ENCODE measurements at places on chromosomes 12 and 14. TPM values are rescaled to one million over a fixed set of nuclear protein-coding genes. Genes with fewer than 3 reads are reported as not detected.

CD163L1 gene
- total RNA-seq, result 1.6 TPM

KERA gene
- not detected for total RNA-seq

CD4 gene
- total RNA-seq, result 4.2 TPM

ZNF384 gene
- total RNA-seq, result 42.7 TPM

AMIGO2 gene
- 3.3 TPM for total RNA-seq

CDKL1 gene
- total RNA-seq, result 5.0 TPM

GPD1 gene
- 37.2 TPM for total RNA-seq

FBLN5 gene
- 128 TPM for total RNA-seq

TSFM gene
- total RNA-seq, result 41.6 TPM

GRCh38 chr12:13362260-13362841 is 165.8 kb downstream of the EMP1 start:
- DNase-seq, result no peak

DNA sequence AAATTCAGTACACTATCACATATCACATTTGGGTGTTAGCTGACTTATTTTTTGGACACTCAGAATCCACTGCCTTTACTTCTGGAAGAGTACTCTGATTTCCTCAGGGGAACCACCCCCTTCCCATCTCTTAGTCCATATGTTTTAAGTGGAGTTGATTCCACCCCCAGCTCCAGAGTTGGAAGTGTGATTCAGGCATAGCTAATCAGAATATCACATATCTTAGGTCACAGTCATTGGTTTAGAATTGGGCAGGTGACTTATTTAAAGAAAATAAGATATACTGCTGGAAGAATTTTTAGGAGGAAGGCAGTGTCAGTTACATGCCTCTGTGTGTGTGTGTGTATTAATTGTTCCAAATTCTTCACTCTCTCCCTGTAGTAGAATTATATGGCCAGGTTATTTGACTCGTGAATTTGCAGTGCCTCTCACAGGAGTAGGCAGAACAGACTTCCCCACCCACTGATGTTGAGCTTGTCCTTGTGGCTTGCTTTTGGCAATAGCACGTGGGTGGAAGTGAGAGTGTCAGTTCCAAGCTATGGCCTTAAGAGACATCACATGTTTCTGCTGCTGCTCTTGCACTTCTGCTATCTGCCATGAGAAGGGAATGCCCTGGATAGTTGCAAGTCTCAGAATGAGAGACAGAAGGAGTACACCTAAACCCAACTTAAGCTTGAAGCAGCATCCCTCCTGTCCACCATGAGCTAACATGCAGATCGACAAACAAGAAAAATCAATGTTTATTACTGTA is 6.4 kb upstream of the GAS2L3 start:
- DNase-seq, result peak; percentile 41

GRCh38 chr12:52058631-52059361 is 7.6 kb downstream of the NR4A1 start:
- no peak for DNase-seq

GRCh38 chr14:73173092-73173735 is 36.9 kb downstream of the PSEN1 start:
- DNase-seq, result no peak

- DNase-seq, result no peak
Observed at GRCh38 chr14:99681101-99681831, 2.8 kb upstream of the CYP46A1 start.

- DNase-seq, result no peak
Observed at GRCh38 chr14:103767336-103767894, 51.8 kb downstream of the ZFYVE21 start.

GRCh38 chr12:115543269-115543668 is 734.2 kb downstream of the MED13L start:
- no peak for DNase-seq

- no peak for DNase-seq
Observed at GRCh38 chr12:30622509-30622908, 73.2 kb downstream of the IPO8 start.

- no peak for DNase-seq
Observed at GRCh38 chr12:111174251-111174960, 194.5 kb downstream of the PHETA1 start.

DNA sequence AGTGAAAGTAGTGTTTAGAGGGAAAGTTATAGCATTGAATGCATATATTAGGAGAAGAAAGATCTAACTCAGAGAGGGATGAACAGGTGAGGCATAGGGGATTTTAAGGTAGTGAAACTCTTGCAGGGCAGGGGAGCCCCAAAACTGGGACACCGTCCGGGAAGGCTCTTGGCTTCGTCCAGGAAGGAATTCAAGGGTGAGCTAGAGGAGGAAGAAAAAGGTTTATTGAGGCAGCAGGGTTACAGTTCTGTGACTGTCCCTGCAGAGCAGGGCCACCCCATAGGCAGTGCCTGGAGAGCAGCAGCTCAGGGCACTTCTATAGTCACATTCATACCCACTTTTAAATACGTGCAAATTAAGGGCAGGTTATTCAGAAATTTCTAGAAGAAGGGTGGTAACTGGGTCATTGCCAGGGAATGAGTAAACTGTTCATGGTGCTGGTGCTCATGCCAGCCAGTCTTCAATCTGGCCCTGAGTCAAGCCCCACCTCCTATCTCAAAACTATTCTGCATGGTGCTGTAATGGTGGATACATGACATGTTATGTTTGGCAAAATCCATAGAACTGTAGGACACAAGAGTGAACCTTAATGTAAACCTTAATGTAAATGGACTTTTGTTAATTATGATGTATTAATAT is 1.2 kb upstream of the OAS1 start:
- no peak for DNase-seq

DNA sequence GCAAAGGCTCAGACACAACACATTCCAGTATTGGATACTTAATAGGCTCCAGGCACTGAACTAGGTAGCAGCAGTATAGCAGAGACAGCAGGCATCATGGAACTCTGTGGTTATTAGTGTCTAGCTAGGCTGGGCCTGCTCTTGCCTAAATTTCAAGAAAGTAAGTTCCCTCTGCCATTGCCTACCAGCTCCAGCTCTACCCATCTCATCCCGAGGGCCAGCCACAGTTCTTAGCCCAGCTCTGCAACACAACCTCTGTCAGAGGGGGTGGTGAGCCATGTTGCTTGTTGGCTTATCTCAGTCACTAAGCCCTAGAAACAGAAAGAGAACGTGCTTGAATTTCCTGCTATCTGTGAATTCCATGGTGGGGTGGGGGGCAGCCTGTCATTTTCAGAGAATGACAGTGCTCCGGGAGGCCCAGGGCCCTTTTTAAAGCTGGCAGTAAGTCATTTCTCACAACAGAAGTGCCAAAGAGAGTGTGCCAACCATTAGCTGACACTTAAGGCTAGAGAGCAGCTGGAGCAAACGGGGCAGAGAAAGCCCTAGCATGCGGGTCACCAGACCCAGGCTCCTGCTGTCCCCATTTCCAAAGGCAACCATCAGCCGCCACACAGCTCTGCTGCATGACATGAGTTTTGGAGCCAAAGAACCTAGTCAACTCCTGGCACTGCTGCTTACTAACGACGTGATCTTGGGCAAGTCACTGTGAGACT is 105.9 kb downstream of the PRMT8 start:
- DNase-seq, result no peak

- no peak for DNase-seq
Observed at GRCh38 chr14:100150932-100151587, 8.4 kb downstream of the DEGS2 start.

DNA sequence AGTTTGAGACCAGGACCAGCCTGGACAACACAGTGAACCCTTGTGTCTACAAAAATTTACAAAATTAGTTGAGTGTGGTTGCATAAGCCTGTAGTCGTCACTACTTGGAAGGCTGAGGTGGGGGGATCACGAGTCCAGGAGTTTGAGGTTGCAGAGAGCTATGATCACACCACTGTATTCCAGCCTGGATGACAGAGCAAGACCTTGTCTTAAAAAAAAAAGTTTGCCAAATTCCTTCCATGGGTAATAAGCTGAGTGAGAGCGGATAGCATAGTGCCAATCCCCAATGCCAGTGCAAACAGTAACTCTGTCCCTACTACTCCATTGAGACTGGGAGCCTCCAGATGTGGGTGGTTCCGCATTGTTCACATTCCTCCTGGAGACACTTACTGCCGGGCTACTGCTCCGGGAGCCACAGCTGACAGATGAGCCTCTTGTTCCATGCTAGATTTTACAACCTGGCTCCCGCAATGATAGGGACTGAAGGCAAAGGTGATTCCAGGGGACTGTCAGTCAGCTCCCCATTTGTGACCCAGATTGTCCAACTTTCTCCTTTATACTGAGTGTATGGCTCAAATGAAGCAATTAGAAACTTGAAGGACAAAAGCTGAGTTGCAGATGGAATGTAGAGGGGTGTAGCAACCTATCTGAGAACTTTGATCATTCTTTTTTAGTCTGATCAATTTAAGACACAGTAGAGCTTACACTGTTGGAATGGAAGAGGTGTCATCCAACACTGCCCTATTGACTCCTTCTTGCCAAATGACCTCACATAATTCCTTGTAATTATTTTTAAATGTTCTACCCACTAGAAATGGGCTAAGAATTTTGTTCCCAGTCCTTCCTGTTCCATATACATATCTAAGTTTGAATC is 13.4 kb upstream of the FRMD6 start:
- DNase-seq, result no peak

- DNase-seq, result no peak
Observed at GRCh38 chr12:80154261-80154660, 54.9 kb downstream of the OTOGL start.

DNA sequence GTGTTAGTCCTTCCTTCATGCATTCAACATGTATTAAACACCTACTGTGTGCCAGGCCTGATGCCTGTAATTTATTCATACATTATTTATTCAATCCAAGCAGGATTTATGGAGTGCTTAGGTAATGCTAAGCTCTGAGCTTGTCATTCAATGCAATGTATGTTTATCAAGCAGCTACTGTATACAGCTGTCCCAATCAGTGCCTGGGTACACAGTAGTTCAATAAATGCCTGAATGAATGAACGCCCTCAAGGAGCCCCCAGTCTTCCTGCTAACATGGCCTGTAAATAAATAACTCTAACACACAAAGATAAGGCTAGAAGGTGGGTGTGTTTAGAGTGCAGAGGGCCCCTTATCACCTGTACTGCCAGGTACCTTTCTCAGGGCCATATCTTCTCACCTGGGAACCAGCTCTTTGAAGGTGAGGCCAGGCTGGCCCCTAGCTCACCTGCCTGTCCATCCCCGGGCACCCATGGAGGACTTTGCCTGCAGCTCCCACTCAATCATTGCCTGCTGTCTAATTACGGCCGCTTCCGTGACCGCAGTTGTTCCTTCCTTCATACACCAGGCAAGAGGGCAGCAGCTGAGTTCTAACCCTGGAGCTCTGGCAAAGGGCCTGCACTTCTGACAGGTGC is 20.0 kb upstream of the KDM2B start:
- no peak for DNase-seq

DNA sequence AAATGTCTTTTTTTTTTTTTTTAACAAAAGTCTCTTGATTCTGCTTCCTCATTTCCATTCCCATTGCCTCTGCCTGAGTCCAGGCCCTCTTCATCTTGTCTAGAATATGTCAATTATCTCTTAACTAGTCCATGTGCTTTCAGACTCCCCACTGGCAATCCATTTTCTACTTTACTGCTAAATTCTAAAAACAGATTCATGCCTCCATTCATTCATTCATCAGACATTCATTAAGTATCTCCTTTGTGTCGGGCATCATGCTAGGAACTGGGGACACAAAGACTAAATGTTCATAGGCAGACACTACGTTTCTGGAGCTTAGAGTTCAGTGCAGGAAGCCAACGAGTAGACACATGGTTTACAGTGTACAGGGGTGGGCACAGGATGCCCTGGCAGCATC is 9.6 kb upstream of the NEDD1 start:
- no peak for DNase-seq

DNA sequence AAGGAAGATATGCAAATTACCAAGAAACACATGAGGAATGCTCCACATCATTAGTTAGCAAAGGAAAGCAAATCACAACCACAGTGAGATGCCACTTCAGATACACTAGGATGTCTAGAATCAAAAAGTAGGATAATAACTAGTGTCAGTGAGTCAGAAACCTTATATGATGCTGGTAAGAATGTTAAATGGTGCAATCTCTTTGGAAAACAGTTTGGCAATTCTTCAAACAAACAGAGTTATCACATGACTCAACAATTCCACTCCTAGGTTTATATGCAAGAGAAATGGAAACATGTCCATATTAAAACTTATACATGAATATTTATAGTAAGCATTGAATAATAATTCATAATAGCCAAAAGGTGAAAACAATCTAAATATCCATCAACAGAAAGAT is 220.9 kb downstream of the FOXG1 start:
- no peak for DNase-seq

- DNase-seq, result no peak
Observed at GRCh38 chr12:39587225-39587624, 32.4 kb downstream of the ABCD2 start.

DNA sequence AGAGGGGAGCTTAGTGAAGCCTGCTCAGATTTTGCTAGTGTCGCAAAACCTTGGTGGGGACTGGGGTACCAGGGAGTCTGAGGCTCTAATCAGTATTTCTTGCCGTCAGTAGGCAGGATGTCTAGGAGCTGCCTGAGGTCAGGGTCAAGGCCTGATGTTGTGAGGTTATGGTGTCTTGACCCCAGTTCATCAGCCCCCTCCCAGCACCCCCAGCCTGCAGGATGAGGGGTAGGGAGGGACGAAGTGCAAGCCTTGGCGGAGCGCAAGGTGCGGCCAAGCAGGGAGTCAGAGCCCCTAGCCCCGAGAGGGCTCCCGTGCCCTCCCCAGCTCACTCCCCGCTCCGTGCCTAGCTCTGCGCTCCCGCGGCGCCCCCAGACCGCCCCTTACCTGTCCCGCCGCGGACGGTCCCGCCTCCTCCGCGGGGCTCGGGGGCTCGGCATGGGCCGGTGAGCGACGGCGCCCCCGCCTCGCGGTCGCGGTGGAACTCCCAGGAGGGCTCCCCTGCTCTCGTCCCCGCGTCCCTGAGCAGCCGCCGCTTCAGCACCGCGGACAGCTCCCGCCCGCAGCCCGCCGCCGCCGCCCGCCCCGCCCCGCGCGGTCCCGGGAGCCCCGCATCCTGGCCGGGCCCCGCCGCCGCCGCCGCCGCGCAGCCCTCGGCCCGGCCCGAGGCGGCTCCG is 347 bp downstream of the SYNDIG1L start:
- peak; percentile 63 for DNase-seq

DNA sequence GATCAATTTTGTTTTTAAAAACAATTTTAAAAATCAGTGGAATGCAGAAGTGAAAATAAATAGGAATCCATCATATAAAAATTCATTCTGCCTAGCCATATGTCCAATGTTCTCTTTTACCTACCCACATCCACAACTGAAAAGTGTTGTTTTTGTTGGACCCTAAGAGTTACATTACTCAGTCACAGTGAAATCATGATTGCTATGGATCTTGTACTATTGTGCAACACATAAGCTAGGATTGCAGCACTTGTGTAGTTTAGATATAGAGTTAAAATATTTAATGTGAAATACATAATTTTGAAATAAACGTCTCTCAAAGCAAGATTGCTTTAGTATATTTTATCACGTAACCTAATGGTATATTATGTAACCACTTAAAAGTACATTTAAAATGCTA is 213.3 kb upstream of the CLEC14A start:
- no peak for DNase-seq

Measured in lower leg skin (tissue), 4 donors.